ENCODE measurements at places on chromosomes 11 and 22. TPM values are rescaled to one million over a fixed set of nuclear protein-coding genes. Genes with fewer than 3 reads are reported as not detected.

The CST6 gene
- 0.20 TPM for total RNA-seq

The MUC2 gene
- total RNA-seq, result not detected

The ZC3H12C gene
- 11.9 TPM for total RNA-seq

The HTR3B gene
- not detected for total RNA-seq

The BRSK2 gene
- total RNA-seq, result not detected

The SMIM38 gene
- not detected for total RNA-seq

The RFPL3 gene
- not detected for total RNA-seq

The MMP8 gene
- total RNA-seq, result not detected

GRCh38 chr11:70590356-70590991 lies 192.1 kb downstream of the CTTN start:
- no peak for DNase-seq

GRCh38 chr11:62535802-62536201 lies 10.8 kb downstream of the AHNAK start:
- DNase-seq, result no peak

DNA sequence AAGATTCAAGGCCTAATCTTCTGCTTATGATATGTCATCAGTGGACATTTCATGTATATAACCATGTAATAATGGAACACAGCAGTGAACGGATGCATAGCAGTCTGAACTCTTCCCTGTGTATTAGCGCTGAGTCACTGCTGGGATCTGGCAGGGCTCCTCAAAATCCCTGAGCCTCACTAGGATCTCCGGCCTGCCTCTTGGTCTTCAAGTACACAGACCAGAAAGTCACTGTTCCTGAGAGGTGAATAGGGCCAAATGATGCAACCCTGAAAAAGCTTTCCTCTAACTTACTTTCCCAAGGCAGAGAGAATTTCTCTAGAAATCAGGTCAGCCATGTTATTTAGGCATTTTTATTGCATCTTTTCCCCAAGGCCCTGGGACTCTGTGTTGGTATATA lies 35.0 kb downstream of the POU2AF1 start:
- peak; percentile 65 for DNase-seq

DNA sequence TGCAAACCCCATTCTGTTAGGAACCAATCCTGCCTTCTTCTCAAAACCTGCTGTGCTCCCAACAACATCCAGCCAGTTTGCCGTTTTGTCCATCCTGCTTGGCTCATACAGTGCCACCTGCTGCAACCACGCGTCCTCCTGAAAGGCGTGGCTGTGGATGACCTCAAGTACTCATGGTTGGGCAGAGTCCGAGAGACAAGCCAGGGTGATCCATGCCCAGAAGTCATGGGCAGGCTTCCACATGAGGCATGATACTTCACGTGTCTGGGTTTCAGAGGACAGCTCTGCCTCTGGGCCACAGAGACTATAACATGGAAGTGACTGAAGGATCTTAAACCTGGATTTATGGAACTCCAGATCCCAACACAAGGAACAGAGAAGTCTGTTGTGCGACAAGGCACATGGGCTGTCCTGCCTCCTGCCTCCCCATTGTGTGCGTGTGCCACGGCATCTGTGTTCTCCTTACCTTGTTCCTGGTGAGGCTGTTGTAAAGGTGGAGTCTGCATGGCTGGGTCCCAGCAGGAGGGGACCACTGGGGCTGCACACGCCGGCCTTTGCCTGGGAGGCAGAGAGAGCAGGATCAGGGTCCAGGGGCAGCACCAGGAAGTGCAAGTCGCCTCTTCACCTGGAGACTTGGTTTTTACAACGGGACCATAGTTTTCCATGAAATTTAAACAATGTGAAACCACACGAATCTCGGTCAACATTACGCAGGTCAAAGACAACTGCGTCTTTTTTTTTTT lies 15.4 kb downstream of the CARS1 start:
- no peak for DNase-seq

DNA sequence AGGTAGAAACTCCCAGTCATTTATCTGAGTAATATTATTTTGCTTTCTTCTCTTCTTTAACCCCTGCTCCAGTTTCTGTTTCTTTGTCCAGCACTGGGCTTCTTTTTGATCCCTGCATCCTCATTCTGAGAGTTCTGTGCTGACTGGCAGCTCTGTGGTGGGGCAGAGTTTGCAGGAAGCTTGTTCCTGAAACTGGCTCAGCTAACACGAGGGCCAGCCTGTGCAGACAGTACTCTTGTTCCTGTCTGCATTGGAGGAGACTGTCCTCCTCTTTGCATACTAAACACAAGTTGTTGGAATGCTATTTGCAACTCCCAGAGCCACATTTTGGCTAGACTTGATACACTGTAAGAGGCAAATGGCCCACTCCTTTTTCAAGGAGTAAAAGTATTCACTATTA lies 93.1 kb upstream of the HORMAD2 start:
- no peak for DNase-seq

GRCh38 chr11:126147208-126148111 lies 64.0 kb downstream of the RPUSD4 start:
- no peak for DNase-seq

DNA sequence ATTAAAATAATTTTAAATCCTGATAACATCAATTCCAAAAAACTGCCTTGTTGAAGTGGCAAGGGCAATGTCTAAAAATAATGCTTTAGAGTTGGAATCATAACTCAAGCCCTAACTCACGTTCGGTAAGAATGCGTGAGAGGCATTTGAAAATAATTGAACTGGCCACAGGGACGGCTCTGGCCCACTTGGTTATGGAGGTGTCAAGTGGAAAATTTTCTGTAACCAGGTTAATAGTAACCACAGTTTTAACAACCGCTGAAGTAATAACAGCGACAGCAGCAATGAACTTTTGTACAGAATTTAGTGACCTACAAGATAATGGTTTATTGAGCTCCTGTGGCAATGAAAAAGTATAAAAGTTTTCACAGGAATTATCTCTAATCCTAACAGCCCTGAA lies 79.4 kb downstream of the ETS1 start:
- peak; percentile 61 for DNase-seq

DNA sequence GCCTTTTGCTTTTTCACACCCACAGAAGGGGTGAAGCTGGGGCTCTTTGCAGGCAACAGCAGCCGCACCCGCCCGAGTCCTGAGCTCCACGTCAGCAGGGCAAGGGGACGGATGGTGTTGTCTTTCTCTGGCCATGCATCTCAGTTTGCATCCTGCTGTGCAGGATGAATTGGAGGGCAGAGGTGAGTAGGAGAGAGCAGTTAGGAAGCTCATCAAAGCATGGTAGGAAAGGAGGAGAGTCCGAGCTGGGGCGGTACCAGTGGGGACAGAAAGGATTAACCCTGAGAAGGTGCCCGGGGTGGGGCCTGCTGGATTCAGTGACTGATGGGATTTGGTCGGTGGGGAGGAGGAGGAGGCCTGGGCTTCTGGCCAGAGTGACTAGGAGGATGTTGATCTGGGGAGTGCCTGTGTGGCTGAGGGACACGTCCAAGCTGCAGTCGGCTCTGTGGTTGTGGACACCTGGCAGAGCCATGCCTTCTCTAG lies 14.6 kb downstream of the FAM83F start:
- DNase-seq, result peak; percentile 33

DNA sequence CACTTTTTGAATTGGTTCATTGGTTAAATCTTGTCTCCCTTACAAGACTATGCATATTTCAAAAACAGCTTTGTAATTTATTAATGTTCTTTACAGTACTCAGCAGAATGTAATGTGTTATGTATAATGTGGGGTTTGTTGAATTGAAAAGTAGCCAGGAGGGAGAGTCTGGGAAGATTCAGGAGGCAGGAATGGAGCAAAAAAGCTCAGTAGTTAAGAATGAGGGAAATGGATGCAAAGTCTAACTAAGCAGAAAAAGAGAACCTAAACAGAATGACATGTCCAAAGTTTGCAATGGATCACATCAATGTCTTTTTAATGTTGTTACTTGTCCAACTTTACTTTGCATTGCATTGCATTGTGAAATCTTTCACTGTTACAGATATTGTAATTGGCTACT lies 86.5 kb upstream of the CARD18 start:
- no peak for DNase-seq

DNA sequence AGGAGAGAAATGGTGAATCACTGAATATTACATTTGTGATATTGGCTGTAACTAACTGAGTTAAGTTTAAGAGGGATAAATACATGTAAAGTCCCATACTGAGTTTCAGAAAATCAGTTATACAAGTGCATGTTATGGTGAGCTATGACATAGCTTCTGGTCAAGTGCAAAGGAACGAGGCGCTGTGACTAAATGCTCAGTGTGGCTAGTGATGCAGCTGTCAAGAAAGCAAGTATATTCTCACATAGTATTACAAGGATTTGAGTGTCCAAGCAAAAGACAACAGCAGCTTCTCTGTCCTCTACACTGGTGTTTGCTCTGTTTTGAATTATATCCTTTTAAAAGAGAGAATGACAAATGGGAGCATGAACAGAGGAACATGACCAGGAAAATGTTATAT lies 40.1 kb downstream of the CSRP3 start:
- no peak for DNase-seq

GRCh38 chr11:106656646-106657045 lies 361.6 kb downstream of the GUCY1A2 start:
- DNase-seq, result peak; percentile 56

DNA sequence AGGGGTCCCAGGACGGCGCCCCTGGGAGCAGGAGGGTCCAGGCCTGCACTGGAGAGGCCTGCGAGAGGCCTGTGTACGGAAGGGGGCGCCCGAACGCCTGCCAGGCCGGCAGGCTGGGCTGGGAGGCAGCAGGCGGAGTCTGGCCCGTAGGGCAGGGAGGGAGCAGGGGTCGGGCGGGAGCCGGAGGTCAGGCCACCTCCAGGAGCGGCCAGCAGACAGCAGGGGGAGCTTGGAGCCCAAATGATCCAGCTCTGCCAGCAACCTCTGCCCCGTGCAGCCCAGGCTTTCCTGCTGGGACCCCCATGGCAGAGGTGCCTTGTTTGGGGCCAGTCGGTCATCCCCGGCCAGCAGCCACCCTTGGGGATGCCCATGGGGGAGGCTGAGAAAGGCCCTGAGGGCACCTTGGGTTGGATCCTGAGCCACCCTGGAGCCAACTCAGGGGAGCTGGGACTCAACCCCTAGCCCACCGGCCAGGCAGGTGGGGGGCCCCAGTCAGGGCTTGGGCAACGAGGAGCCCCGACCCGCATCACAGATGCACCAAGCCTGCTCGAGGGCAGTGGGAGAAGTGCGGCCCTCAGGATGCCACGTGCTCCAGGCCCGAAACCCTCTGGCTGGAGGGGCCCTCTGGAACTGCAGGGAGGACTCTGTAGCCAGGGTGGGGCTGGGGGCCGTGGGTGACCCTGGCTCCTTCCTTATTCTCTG lies 9.6 kb upstream of the SYT8 start:
- no peak for DNase-seq

- no peak for DNase-seq
These were observed 7.0 kb downstream of the BEST1 start for GRCh38 chr11:61957021-61957770.

DNA sequence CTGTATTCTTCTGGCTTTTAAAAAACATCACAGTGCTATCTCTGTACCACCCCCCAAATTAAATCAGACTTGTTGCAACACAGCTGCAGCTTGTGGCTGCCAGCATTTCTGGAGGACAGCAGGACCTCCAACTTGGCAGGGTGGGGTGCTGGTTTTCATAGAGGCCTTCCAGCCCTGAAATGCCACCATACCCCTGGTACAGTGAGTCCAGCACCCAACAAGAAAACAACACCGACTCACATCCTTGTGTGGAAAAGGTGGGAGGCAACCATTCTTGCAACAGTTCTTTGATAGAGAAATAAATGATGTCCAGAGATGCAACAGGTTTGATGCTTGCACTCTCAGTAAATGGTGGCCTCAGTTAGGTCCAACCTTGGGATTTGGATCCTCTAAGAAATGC lies 96.0 kb downstream of the ABTB2 start:
- no peak for DNase-seq

DNA sequence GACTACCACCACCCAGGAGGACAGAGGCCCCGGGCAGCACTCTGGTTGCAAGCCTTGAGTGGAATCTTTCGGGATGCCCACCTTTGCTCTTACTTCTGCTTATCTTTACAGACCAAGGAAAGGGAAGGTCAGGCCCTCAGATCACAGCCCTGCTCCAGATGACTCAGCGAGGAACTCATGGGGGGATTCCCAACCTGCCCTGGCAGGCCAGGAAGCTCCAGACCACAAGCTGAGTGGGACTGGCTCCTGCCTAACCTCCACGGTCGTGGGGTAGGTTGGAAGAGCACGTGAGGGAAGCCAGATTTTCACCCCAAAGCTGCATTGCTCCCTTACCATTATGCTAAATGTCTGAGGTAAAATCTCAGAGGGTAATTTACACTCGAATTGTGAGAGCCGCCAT lies 11.8 kb downstream of the TBC1D10A start:
- peak; percentile 73 for DNase-seq

GRCh38 chr11:64813826-64814225 lies 3.5 kb upstream of the MEN1 start:
- no peak for DNase-seq

DNA sequence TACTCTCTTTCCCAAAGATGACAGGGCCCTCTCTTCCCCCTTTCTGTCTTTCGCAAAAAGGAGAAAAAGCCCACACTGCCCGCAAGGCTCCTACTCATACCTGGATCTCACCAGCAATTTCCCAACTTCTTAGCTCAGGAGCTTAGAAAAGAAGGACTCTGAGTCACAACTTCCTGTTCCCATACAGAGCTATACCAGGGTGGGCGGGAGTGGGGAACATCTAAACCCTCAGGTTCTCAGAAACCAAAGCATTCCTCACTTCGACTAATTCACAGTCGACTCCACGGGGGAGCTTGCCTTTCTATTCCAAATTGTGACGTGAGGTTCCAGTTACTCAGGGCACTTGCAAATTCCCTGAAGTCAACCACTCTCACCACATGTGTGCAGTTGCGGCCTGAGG lies 61.9 kb downstream of the MTNR1B start:
- peak; percentile 88 for DNase-seq

DNA sequence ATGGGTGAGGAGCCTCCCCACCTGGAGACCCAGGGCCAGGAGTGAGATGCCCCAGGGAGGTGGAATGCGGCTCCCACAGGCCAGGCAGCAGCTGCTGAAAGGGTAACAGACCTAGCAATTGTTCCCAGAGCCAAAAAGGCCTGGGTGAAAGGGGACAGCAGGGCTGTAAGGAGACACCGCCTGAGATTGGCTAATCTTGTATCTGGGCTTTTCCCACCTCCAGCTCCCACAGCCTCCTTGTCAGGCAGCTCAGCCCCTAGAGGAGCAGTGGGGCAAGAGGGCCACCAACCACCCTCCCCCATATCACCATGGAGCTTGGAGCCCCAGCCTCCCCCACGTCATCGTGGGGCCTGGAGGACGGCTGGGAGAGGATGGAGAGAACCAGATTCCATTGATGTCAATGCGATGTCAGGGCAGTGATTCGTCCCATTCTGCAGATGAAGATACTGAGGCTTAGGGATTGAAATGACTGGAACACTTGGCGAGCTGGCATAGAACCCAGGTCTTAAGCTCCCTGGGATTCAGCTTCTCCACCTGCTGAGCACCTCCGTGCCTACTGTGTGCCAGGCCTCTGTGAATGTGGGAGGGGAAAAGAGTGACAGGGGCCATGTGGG lies 2.9 kb upstream of the MGAT3 start:
- DNase-seq, result no peak

Data from M059J (cell line).